Stimulated activated CD8-positive, alpha-beta memory T cell treated with anti-CD3 and anti-CD28 coated beads, Interleukin-2, amount 100 ng/mL, for 1 hour (primary cell): ENCODE measurements at places on chromosomes 7 and 10.

DNA sequence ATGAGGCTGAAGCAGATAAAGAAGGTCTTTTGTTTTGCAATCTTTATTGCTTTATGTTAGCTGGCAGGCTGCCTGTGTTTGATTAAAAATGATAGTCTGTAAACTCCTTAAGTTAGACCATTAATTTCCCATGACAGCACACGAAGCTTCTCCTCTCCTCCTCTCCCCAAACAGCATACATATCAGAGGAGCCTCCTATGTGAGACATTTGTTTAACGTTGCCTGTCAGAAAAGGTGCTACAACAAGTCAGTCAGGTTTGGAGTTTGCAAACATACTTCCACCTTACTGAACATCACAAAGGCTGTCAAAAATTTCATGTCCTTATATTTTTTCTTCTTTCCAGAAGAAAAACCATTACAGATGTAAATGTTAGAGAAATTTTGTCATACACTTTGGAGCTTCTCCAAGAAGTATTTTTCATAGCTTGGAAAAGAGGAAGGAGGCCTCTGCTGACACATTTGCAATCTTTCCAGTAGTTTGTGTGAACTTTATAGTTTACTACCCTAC lies 393.1 kb downstream of the EXOC4 start:
- DNase-seq, result no peak

DNA sequence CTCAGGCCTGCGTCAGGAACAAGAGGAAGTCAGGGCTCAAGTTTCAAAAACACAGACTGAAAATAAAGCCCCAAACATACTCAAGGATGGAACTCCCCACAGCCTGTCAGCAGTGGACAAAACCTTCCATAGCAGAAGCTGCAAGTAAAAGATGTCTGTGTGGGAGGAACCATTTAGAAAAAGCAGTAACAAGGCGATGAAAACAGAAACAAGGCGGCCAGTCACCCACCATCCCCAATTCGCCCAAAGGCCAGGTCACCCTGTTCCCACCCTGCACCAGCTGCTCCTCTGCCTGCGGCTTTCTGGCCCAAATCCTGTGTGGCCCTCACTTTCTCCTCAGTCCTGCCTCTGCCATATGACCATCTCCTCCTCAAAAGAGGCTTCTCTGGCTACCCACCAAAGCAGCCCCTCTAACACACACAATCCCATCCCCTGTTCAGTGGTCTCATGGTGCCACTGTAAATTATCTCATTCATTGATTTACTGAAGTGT lies 27.8 kb downstream of the KCNMA1 start:
- no peak for DNase-seq

GRCh38 chr10:89283936-89284475 lies 17.8 kb upstream of the IFIT2 start:
- DNase-seq, result no peak

- no peak for DNase-seq
Measured at GRCh38 chr10:128300290-128300824, 174.1 kb upstream of the MKI67 start.

DNA sequence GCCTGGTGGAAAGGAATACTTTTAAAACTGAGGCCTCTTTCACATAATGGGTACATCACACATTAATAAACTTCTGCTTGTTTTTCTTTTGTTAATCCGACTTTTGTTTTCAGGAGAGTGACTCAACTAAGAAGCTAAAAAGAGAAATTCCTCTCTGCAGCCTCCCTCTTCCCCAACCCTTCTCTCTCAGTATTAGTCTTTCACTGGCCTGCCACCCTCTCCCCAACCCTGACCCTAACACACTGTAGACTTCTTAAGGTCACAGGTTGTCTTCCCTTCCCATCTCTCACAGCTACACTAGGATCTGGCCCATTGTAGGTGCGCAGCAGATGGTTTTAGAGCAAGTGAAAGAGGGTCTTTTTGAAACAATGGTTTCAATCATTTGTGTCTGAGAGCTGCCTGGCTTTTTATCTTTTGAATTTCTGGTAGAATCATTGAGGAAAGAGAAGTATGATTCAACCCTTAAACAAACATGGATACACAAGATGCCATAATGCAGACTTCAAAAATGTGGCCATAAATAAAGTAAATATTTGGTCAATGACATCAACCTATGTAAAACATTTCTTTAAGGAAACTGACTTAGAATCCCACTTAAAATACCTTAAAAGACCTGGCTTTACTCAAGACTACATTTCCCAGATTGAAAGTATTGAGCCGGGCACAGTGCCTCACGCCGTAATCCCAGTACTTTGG lies 17.9 kb upstream of the FFAR4 start:
- DNase-seq, result no peak

DNA sequence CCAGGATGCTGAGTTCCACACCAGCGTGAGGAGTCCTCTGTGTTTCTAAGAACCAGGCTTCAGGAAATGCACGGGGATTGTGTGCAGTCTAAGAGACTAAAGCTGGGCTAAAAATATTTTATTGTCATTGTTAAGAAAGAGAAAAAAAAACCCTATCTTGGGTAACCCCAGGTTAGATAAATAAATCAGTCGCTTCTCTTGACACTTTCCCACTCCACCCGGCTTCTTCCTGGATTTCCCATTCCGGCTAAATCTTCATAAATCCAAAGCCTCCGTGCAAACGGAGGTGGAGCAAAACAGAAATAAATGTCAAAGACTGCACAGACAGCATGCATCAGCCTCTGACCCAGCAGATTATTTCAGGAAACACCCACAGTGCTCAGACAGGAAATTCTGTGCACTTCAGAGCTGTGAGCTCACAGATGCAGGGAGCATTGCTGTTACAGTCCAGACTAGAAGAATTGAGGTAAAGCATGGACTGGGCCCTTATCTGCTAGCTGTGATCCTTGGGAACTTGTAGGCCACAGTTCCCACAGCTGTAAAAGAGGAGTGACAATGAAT lies 44.8 kb upstream of the GRID1 start:
- no peak for DNase-seq

- no peak for DNase-seq
Measured at GRCh38 chr10:103612462-103613365, 119.2 kb downstream of the NEURL1 start.

DNA sequence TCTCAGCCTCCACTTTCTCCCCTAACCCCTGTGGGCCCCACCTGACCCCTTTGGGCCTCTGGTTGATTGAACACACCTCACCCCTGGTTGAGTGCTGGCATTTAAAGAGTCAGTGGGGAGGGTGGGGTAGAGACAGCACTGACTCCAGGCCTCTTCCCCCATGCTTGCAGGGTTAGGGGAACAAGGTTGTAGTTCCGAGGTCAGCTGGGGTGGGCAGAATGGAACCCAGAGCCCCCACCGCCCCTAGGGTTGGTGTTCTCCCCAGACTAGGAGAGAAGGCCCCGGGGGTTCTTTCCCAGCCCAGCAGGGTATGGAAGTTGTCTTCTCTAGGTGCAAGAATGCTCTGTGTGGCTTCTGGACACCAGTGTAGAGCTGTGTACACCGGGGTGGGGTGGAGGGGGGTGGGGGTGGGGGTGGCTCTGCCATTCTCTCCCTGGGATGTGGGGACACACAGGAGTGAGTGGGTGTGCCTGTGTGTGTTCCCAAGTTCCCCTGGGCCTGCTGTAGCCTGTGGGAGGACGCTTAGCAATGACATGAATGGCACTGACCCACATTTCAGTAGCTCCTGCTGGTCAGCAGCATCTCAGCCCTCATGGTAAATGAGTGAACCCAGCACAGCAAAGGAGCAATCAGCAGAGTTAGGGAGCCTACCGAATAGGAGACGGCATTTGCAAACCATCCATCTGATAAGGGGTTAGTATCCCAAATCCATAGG lies 33.6 kb downstream of the PRF1 start:
- no peak for DNase-seq

DNA sequence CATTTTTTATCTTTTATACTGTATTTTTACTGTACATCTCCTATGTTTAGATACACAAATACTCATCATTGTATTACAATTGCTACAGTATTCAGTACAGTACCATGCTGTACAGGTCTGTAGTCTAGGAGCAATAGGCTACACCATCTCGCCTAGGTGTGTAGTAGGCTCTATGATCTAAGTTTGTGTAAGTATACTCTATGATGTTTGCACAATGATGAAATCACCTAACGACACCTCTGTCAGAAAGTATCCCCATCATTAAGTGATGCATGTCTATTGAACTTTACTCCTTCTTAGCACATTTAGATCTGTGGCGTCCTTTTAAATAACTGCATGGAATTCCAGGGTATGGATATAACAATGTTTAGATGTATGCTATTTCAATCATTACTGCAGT lies 112.0 kb downstream of the SNX10 start:
- no peak for DNase-seq

- no peak for DNase-seq
Measured at GRCh38 chr10:110324201-110324804, 19.6 kb upstream of the SMNDC1 start.

- no peak for DNase-seq
Measured at GRCh38 chr7:105647591-105647990, 66.3 kb upstream of the EFCAB10 start.

GRCh38 chr10:59877191-59877671 lies 29.1 kb downstream of the CCDC6 start:
- DNase-seq, result no peak

- DNase-seq, result no peak
Measured at GRCh38 chr10:86282664-86283465, 83.7 kb downstream of the GRID1 start.

DNA sequence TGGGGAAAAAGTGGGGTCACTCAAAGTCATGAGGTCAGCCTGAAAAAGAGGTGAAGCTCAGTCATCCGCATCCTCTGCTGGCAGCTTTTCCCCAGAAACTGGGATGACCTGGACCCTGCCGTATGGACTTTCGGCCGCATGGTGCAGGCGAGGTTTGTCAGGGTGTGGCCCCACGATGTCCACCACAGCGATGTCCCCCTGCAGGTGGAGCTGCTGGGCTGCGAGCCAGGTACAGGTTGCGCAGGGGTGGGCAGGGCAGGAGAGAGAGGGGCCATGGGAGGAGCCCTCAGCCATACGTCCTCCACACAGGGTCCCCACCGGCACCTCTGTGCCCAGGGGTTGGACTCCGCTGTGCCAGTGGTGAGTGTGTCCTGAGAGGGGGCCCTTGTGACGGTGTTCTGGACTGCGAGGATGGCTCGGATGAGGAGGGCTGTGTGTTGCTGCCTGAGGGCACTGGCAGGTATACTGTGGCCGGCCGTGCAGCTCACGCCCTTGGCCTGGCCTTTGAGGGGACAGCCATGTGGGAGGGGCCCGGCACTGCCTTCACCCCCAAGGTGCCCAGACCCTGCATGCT lies 23.0 kb upstream of the ZNF467 start:
- DNase-seq, result no peak

DNA sequence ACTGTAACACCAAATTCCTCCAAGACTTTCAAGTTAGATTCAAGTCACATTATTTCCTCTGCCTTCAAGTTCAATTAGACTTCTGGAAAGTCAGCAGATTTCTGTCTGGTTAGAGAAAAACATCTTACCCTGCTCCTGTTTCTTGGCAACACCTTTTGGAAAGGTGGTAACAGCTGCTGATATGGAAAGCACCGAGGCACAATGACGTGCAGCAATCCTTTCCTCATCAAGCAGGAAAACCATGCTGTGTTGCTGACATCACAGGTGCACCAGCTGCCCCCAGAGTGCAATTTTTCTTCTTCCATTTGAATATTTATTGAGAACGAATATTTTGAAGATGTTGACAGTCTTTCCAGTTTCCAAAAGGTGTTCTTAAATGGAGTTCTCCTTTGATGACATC lies 41.9 kb downstream of the ZNF800 start:
- DNase-seq, result no peak

GRCh38 chr10:74968667-74969061 lies 142.3 kb downstream of the KAT6B start:
- DNase-seq, result no peak

- no peak for DNase-seq
Measured at GRCh38 chr7:46637793-46638735, 717.0 kb upstream of the IGFBP3 start.

DNA sequence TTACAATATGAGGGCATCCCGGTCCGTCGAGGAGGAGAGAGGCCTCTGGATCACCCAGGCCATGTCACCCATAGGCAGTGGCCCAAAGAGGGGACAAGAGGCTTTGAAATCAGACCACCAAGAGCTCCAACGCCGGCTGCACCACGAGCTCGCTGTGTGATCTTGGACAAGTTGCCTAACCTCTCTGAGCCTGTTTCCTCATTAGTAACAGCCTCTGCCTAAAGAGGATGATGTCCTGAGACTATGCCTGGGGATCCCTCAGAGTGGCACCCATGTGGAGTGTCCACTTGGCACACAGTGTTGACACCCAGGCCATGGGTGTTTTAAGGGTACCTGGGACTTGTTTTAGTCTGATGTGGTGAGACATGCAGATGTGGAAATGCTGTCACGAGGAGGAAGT lies 50.8 kb downstream of the MICALL2 start:
- no peak for DNase-seq

GRCh38 chr10:116730464-116731260 lies 11.7 kb downstream of the HSPA12A start:
- no peak for DNase-seq

GRCh38 chr10:17140386-17140761 lies 10.8 kb upstream of the CUBN start:
- no peak for DNase-seq

DNA sequence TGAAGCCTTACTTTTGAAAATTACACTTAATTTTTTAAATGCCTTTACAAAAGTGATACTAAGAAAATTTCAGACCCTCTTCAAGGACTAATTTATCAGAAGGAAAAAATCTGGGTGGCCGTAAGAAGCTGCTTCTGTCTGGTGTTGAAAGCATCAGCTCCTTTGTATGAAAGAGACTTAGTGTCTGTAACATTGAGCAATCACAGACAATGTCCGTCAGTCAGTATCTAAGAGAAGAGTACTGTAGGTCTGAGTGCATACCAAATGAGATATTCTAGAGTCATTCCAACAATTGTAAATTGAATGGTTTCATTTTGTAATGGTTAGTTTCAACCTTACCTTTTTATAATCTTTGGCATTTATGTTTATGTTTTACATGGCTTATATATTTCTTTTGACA lies 11.1 kb upstream of the MDFIC start:
- no peak for DNase-seq

DNA sequence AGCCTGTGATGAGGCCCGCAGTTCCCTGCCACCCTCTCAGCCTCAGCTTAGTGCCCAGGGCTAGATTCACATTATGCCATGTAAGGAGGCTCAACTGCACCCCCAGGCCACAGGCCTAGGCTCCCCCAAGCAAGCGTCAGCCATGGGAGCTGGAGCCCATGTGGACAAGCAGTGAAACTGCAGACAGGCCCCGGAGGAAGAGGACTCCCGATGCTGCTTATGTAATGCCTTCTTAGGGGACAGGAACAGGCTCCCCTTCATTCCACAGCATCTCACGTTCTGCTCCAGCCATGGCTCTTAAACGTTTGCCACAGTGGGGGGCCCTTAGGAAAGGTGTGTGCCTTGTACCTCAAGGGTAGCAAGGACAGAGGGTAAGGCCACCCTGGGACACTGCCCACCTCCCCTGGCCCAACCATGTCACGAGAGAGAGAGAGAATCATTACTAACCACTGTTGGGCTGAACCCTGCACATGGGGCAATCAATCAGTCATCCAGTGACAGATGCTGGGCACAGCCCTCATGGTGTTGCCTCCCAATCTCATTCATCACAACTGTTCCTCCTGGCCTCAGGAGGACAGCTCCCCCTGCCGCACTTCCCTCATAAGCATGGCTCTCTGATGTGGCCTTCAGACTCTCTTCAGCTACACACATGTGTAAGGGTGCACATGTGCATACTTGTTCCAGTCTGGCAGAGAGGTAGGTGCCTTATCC lies 263.0 kb downstream of the GRID1 start:
- no peak for DNase-seq
